ENCODE measurements at places on chromosomes 1 and 21.

DNA sequence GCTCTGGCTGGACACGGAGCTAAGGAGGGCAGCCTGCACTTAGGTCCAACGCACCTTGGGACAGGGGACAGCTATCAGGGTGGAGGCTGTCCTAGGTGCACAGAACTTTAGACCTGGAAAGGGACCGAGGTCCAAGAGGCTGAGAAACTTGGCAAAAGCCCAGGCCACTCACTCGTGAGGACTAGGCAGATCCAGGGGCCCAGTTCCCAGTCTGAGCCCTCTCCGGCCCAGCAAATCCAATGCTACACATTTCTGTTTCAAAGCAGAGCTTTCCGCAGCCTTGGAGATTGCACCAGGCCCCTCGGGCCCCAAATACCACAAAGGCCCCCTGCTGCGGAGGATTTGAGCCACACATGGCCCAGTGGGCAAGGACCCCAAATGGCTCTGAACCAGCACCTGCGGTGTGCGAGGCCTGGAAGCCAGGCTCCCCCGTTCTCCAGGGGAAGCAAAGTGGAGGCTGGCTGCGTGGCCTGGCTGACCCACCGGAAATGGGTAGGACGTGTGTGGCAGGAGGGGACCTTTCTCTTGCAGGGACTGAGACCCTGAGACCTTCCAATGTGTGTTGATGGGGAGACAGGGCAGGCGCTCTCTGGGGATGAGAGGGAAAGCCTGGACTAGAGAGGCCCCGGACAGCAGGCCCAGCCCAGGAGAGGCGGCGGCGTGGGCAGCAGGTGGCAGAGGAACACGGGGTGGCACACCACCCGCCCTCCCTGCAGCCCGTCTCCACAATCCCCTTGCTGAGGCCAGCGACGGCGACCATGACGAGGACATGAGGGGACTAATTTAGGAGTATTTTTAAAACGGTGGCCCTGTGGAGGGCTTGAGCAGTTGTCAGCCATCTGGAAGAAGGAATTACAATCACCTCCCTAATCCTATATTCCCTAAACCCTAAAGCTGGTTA lies 118.7 kb downstream of the CASZ1 start:
- DNase-seq, result no peak

- DNase-seq, result no peak
These were observed 2.2 kb downstream of the MYCBP start for GRCh38 chr1:38870996-38871395.

- DNase-seq, result no peak
These were observed 705.3 kb upstream of the CHRM3 start for GRCh38 chr1:238681021-238681420.

DNA sequence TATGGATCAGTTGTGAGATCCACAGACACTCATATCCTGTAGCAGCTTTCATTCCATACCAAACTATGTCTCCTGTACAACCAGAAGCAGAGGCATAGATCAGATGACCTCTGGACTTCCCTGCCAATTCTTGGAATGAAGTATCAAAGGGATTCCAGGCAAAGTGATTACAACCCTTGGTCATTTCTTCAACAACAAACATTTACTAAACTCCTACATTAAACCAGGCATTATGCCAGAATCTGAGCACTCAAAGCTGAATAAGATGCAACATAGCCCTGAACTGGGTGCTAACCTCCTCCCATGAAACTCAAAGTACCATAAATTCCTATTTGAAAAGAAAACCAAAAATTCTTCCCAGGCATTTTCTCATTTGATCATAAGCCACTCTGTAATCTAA lies 121.2 kb upstream of the SGIP1 start:
- DNase-seq, result no peak

DNA sequence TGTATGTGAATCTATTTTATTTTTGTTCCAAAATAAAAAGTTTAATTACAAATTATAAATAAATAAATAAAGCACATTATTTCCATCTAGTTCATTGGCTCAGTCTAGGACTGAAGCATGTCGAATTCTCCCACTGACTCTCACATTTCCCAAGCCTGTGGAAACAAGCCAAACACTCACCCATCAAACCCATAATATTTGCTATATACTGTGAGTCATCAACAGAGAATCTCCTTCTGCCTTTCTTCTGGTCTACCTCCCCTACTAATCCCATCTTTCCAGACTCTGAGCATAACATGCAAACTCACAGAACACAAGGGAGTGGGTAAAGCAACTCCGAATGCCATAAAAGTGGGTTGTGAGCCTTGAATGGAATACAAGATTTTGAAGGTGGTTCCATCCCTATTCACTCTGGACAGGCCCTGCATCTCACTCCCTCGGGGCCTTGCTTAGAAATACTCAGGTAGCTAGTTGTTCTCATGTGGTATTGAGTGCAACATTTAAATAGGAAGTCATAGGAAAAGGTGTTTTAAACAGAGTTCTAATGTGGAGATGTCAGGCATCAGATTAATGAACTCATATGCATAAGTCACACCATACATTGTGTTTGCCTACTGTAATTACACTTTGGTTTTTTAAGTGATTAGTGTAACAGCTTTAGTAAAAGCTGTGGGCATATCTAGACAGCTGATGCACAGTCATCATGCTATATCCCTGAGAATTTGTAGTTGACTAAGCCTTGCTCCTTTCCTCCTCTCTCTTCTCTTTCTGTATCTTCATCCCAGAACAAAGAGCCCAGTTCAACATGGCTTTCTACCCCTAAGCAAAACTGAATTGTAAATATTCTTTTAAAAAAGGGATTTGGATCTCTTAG lies 47.0 kb downstream of the F5 start:
- no peak for DNase-seq

DNA sequence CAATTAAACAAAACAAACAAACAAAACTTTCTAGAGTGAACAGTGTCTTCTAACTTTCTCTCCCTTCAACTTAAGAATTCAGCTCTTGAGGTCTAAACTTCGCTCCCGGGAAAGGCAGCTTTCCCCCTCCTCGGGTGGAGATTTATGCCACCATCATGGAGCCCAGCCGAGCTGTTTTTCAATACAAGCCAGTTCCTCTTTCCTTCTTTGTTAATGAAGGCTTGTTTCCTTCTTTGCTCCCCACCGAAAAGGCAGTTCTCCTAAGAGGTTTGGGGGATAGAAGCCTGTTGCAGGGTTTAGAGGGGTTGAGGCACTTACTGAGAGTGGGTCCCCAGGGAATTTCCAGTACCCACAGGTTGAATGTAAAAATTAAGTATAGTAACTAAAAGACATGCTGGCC lies 26.5 kb downstream of the OLIG1 start:
- no peak for DNase-seq

GRCh38 chr1:201876148-201876818 lies 12.4 kb upstream of the SHISA4 start:
- no peak for DNase-seq

DNA sequence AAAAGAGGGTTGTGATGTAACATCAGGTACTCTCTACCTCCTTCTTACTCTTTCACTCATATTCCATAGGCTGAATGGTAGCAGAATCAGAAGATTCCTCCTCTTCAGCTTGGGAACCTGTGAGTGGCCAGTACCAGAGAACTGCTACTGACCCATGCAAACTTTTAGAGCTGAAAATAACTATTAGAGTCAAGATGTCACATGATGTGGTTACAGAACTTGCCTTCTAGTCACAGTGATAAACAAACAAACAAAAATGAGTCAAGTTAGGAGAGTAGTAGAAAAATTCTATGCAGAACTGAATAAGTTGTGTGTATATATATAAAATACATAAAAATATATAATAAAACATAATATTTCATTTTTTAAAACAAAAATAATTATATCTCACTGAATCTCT lies 47.6 kb upstream of the RGS1 start:
- no peak for DNase-seq

DNA sequence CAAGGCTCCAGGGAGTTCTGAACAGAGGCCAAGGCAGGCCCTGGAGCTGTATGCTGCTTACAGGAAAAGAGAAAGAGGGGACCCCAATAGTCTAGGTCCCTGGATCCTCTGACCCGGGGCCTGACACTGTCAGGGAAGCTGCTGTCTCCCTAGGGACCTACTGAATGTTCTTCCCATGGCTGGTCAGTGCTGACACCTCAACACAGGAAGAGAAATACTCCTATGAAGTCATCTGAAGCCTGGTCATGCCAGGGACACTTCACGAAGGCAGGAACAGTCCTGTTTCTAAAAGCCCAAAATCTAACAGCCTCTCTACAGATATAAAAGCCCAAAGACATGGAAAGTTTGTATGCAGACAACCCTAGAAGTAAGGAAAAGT lies 1.7 kb upstream of the LAD1 start:
- no peak for DNase-seq

- no peak for DNase-seq
These were observed 361.1 kb downstream of the TGFB2 start for GRCh38 chr1:218705911-218706893.

DNA sequence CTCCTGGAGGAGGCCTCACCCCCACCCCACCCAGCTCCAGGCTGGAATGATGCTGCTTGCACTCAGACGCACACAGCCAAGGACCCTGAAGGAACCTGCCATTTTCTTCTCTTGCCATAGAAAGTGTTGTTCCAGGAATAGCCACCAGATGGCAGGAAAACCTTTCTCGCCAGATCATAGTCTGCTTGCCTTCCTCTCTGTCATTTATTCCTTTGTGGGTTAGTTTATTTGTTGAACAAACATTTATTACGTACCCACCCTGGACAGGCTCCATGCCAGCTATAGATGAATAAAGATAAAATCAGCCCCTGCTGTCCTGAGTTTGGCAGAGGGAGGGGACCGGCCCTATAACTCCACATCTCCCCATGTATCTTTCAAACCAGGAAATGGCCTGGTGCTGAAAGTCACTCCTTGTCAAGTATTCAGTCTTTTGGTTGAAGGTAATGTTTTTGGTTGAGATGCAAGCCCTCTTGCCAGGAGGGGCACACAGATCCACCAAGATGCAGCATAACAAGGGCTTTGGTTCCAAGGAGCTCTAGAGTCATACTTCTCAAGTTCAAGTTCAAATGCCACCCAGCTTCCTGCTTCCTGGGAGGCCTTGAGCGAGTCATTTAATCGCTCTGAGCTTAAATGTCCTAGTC lies 7.0 kb upstream of the KCNC4 start:
- peak; percentile 51 for DNase-seq

GRCh38 chr1:117321680-117322609 lies 45.3 kb upstream of the MAN1A2 start:
- no peak for DNase-seq

DNA sequence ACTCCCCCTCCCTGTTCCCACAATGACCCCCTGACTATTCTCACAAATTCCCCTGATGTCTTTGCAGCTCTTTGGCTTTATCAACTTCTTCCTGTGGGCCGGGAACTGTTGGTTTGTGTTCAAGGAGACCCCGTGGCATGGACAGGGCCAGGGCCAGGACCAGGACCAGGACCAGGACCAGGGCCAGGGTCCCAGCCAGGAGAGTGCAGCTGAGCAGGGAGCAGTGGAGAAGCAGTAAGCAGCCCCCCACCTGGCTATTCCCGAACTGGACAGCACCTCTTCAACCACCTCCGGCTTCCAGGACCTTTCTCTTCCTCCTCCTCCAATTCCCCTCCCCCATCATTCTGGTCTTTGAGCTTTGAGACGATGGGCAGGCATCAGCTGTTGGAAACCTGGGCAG lies 4.4 kb upstream of the ATXN7L2 start:
- DNase-seq, result no peak

GRCh38 chr1:226549937-226550671 lies 1.5 kb downstream of the STUM start:
- peak; percentile 78 for DNase-seq

DNA sequence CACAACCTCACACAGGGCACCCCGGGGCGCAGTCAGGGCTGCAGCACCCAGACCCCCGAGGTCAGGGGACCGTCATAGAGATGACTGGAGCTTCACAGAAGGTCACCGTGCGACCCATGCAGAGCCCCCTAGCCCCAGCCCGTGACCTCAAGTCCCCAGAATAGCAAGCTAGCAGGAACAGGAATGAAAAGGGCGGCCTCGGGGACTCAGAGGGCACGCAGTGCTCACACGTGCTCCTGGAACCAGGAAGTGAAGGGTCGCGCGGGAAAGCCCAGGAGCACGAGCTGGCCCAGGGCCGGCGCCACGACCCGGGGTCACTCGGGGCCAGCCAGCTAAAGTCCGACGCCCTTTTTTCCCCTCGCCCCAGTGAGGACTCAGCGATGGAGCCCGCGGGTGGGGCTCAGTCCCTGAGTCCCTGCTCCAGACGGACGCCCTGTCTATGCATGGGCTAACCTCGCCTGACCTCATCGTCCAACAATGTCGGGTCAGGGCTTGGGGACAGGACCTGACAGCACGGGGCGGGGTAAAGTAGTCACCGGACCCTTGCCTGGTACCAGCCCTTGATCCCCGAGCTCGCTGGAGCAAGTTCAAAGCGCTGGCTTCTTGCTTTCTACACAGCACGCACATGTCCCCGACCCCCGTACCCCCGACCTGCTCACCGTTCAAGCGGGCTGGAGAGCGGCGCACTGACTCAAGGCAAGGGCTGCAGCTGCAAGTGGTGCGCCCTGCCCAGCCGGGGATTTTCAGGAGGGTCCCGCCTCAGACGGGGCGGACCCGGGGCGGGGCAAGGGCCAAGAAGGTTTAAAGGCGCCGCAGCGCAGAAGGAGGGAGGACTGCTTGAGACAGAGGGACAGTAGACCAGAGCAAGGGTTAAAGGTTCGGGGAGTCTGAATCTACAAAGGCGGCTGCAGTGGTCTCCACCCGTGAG lies at the start of gene TAGLN2:
Gene TAGLN2 (minus strand): TSS at position 717 of the 928 bp plus-strand sequence. CDS start 4,998 bp downstream, outside the sequence.
- no peak for DNase-seq

- no peak for DNase-seq
These were observed 3.0 kb upstream of the RRP1 start for GRCh38 chr21:43786300-43786806.

- DNase-seq, result peak; percentile 62
These were observed 12.4 kb downstream of the ARPC5 start for GRCh38 chr1:183622884-183623785.

DNA sequence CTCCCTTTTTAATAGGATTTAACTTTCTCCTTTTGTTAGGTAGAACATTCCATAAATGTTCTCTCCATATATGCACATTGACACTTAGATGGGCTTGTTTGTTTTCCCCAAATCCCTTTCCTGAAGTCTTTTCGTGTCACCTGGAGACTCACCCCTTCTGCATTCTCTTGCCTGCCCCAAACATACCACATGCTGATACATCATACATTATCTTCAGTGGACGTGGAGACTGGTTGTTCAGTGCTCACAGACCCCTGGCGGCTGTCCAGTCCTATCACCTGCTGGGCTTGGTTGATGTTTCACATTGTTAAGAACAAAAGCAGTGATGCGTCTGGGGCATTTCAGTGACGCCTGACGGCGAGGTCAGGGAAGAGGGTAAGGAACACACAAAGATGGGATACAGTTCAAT lies 22.2 kb downstream of the FMOD start:
- peak; percentile 91 for DNase-seq

- DNase-seq, result no peak
These were observed 550.2 kb downstream of the USP25 start for GRCh38 chr21:16279731-16280581.

DNA sequence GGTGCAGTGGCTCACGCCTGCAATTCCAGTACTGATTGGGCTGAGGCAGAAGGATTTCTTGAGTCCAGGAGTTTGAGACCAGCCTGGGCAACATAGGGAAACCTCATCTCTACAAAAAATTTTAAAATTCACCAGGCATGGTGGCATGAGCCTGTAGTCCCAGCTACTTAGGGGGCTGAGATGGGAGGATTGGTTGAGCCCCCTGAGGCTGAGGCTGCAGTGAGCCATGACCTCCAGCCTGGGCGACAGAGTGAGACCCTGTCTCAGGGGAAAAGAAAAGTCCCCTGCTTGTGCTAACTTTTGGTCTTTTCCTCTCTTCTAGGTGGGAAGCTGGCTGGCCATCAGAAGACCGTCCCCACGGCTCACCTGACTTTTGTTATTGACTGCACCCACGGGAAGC lies 1.6 kb downstream of the SRARP start:
- no peak for DNase-seq
